ENCODE measurements at places on chromosomes 3 and 15. TPM values are rescaled to one million over a fixed set of nuclear protein-coding genes. Genes with fewer than 3 reads are reported as not detected.

The RBP2 gene
- not detected for total RNA-seq

The GADL1 gene
- total RNA-seq, result under 0.01 TPM

The KLHL40 gene
- total RNA-seq, result not detected

The RAD18 gene
- 6.8 TPM for total RNA-seq

The FGF12 gene
- 1.4 TPM for total RNA-seq

The TMEM45A gene
- 12.0 TPM for total RNA-seq

Data from dermis lymphatic vessel endothelial cell (primary cell).